ENCODE measurements at places on chromosomes 16 and 17.

- DNase-seq, result no peak
Measured at GRCh38 chr16:47492036-47492427, 30.9 kb downstream of the PHKB start.

DNA sequence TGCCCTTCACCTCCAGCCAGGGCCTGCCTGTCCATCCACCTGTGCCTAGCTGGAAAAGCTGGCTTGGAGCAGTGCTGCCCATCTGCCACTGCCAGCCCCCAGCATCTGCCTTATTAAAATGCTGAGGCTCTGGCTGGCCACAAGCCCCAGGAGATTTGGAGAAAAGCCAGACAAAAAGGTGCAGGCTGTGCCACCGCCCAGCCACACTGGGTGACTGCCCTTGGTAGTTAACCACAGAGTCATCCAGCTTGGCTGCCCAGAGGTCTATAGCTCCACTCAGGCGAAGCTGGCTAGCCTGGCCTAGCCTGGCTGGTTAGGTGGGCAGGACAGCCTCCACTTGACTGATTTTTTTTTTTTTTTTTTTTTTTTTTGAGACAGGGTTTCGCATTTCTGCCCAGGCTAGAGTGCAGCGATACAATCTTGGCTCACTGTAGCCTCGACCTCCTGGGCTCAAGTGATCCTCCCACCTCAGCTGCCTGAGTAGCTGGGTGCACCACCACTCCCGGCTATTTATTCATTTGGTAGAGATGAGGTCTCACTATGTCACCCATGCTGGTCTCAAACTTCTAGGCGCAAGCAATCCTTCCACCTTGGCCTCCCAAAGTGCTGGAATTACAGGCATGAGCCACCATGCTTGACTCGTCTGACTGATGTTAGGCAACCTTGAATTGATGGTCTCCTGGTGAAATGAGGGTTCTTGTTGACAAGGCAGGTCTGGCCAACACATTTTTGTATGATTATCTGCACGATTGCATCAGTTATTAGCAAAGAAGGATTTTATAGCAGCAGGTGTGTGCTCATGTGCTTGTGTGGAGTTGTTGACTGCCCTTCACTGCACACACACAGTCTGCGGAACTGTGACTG is 103.8 kb downstream of the RAB11FIP4 start:
- DNase-seq, result no peak

DNA sequence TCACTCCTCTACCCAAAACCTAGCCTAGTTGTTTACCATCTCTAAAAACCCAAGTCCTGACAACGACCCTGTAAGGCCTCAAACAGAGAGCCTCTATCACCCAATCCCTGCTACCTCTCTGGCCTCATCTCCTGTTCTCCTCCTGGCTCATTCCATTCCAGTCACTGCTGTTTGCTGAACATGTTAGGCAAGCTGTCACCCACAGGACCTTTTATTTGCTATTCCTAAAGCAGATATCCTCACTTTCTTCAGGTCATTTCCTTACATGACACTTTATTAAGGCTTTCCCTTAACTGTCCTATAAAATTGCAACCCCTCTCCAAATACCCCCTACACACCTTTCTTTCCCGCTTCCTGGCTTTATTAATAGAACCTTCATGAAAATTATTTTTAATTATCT is 85.1 kb downstream of the KANSL1 start:
- DNase-seq, result peak; percentile 23

DNA sequence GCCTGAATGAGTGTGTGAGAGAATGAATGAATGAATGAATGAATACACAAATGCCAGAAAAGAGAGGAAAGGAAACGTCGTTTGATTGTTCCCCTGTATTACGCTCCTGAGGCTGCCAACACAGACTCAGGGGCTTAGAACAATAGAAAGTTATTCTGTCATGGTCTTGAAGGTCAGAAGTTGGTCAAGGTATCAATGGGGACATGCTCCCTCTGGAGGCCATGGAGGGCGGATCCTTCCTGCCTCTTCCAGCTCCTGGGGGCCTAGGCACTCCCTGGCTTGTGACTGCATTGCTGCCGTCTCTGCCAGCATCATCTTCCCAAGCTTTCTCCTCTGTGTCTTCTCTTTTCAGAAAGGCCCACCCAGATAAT is 1.5 kb upstream of the SLC38A8 start:
- peak; percentile 80 for DNase-seq

DNA sequence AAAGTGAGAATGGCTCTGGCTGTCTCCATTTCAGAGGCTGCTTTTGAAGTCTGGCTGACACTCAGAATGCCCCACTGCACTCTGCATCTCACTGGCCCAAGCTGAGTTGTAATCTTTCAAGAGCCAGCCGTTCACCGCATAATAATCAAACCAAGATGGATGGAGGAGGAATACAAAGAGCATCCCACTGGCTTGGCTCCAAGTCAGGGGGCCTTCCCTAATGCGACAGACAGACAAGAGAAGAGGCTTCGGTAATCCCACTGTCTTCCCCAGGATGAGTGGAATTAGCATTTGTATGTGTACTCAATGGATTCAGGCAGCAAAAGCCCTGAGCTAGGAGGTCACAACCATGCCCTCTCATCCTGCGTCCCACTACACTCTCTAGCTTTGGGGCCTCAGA is 68.0 kb downstream of the CBLN1 start:
- DNase-seq, result no peak

GRCh38 chr17:17716837-17717523 is 35.7 kb downstream of the RAI1 start:
- DNase-seq, result peak; percentile 82

DNA sequence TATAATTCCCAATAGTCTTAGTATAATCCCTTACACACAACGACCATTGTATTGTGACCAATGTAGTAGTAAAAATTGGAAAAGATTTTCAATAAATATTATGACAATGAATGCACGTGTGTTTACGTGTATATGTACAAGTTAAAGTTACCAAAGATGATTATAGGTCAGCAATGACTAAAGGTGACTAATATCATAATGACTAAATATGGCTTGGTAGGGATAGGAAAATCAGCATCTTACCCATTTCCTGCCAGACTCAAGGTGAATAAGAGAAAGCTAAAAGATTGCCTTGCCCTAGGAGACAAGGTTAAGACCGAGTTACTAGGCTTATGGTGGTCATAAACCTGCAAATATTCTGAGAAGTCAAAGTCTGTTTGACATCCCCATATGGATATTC is 34.4 kb downstream of the CPD start:
- DNase-seq, result no peak

GRCh38 chr17:31778523-31778922 is 80.5 kb downstream of the COPRS start:
- DNase-seq, result no peak

- peak; percentile 66 for DNase-seq
Measured at GRCh38 chr17:17041018-17041521, 1.2 kb upstream of the MPRIP start.

- DNase-seq, result no peak
Measured at GRCh38 chr17:18866866-18867813, 9.2 kb downstream of the PRPSAP2 start.

GRCh38 chr17:77326636-77327035 is 185.9 kb downstream of the SEC14L1 start:
- no peak for DNase-seq

DNA sequence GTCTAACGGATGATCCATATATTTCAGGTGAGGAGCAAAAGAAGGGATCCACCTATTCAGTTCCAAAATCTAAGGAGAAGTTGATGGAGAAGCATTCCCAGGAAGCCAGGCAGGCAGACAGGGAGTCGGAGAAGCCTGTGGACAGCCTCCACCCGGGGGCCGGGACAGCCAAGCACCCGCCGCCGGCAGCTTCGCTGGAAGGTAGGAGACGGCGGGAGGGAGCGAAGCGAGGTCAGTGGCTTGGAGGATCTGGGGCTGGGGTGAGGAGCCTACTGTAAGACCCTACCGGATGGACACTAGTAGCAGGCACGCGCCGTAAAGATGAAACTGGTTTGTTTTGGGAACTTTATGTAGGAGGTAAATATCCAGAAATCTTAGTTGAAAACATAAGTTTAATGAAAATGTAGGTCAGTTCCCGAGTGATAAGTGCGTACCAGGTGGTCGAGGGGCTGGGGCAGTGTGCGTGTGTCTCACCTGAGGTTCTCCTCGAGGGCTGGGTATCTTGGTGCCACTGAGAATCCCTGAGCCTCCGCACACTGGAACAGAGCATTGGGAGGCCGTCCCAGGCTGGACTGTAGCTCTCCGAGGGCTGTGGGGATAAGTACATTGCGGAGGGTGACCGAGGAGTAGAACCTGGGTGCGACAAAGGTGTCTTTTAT is 714 bp downstream of the SPATA33 start:
- peak; percentile 71 for DNase-seq

DNA sequence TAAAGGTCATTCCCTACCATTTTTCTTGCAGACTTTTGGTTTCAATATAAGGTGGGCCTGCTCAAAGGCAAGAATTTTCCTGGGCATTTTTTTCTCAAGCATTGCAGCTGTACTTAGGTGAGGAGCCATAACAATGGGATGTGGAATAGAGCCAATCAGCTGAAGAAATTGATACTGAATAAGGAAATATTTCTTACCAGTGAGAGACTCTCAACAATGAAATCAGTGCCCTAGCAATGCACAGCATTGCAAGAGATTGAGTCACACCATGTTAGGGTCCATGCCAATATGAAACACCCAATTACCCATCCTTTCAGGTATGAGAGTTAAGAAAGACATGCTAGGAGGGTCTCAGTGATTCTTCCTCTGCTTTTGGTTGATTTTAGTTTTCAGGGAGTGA is 237.6 kb downstream of the SOX9 start:
- DNase-seq, result no peak

DNA sequence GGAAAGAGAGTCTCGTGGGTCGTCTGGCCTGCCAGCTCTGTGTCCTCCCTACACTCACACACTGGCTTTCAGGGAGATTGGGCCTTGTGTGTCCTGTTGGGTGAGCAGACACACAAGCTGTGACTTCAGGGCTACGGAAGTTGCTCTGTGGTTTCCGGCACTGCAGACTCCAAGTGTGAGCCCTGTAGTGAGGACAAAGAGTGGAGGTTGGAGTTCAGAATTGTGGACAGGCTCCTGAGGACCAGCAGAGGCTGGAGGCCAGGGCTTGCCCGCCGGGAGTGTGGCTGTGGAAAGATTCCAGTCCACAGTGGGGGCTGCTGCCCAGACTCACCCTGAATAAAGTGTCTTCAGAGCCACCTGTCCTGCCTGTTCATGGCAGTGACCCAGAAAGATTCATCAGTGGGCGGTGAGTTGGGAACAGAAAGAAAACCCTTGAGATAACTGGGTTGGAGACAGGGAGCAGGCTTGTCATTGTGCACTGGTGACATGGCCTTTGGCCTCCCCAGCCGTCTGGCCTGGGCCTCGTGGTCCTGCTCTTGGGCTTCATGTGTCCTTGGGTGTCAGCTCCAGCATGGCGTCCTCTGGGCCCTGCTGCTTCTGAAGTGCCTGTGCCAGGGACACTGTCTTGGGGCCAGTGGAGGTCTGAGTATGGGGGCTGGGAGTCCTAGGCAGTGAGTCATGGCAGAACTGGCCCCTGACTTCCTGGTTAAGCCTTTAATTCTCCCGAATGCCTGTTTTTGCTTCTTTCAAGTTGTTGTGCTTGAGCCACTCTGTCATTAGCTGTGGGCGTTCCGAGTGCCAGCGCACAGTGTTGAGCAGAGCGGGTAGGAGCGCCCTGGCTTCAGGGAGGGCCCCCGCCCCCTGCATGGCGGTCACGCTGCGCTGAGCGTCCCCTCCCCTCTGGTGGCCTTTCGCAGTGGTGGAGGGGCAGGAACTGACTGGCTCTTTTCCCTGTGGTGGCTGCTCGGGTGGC is 19.9 kb upstream of the ZNF750 start:
- DNase-seq, result no peak

DNA sequence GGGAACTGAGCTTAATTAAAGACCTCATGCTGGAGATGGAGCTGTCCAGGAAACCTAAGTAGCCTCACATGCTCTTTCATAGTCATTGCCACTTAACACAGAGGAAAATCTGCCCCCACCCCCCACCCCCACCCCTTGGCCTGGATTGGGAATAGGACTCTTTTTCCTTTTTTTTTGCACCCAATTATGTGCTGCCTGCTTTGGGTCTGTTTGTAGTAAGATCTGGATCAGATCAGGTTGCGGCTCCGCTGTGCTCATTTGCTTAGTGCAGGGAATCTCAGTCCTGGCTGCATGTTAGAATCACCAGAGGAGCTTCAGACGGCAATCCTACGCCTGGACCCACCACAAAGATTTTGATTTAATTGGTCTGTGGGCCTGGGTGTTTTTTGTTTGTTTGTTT is 219.0 kb downstream of the UTP18 start:
- no peak for DNase-seq

DNA sequence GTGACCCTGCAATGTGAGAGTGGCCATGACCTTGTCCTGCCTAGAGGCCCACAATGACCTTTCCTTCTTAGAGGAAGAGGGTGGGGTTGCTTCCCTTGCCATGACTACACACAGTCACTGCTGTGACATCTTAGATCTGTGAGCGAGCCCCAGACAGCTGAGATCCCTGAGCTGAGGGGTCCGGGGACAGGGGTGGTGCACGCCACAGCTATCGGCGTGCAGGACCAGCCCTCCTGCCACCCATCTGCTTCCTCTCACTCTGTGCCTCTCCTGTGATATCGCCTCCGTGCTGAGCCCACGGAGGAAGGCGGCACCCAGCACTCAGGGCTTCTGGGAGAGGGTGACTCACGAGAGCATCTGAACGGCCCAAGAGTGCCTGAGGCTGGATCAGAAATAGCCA is 35.2 kb downstream of the KIAA0513 start:
- DNase-seq, result no peak

DNA sequence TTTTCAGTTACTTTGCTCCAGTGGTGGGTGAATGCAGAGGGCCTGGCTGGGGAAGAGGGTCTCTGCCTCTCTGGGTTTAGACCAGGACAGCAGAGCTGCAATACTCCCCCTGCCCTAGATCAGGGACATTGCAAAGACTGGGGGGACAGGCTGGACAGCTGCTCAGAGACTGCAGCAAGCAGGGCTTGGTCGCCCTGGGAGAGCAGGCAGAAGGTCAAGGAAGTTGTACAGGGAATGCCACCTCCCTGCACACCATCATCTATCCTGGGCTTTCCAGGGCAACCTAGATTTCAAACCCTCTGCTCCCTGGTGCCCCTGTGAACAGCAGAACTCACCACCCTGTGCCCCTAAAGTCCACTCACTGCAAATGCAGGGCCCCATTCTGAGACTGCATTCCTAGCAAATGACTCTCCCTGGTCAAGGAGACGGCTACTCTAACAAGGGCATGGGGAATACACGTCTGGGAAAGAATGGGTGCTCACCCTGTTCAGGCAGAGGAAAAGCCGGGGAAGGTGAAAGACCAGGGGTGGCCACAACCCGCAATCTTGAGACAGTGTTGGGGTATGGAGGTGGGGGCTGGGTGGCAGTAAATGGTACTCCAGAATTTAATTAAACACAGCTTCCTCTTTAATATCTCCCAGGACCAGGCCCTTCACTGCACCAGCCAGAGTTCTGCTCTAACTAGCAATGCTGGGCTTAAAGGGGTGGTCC is 1.0 kb downstream of the KIFC3 start:
- DNase-seq, result no peak

GRCh38 chr16:83136419-83136818 is 509.6 kb downstream of the CDH13 start:
- no peak for DNase-seq

Data from HuH-7 (cell line).